Hindlimb muscle (tissue), 1 donor: ENCODE measurements at places on chromosomes 16 and 17. TPM values are rescaled to one million over a fixed set of nuclear protein-coding genes. Genes with fewer than 3 reads are reported as not detected.
A peak's percentile ranks its signal among the peaks of the same experiment; 100 is the strongest.

DNA sequence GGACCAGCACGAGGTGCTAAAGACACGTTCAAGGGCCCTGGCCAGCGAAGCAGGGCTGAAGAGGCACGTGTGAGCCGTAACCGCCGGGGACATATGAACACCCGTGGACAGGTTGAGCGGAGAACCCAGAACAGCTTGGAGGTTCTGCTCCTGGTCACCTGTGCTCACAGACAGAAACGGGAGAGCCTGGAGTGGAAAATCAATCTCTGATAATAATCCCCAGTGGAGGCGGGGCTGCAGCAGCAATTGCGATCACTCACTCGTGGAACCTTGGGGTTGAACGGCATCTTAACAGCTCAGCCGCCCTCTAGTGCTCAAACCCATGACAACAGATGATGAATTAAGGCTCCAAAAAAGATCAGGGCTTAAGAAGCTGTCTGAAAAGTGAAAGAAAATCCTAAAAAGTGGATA lies 25.6 kb downstream of the WIPI1 start:
- DNase-seq = no peak

GRCh38 chr17:63741143-63741407 lies 524 bp downstream of the STRADA start:
- peak; percentile 19 for DNase-seq

DNA sequence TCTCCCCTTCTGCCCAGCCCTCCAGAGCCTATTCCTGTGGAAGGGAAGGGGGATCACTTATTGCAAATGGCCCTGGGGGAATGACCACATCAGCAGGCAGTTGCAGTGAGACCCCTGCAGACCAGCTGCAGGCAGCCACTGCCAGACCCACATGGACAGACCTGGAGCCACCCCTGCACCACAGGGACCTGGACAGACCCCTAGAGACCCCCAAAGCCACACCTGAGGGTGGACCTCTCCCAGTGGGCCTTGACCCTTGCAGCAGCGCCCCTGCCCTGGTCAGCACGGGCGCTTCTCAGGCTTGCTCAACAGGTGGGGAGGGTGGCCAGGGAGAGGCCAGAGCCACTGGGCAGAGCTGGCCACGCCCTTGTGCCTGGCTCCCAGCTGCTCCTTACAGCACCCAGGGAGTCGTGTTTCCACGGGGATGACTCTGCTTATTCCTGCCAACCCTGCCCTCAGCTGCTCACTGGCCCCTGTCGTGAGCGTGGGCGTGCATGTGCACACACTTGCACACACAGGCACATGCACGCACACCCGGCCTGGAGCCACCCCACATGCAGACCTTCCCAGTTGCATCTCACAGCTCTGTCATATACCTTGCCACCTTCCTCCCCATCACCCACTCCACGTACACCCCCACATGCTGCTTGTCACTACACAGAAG lies 1.3 kb upstream of the SCN4A start:
- DNase-seq = no peak

GRCh38 chr17:47902039-47902744 lies 6.2 kb downstream of the SP2 start:
- DNase-seq = no peak

- DNase-seq = no peak
These were observed 3.2 kb downstream of the SHBG start for GRCh38 chr17:7633093-7633492.

DNA sequence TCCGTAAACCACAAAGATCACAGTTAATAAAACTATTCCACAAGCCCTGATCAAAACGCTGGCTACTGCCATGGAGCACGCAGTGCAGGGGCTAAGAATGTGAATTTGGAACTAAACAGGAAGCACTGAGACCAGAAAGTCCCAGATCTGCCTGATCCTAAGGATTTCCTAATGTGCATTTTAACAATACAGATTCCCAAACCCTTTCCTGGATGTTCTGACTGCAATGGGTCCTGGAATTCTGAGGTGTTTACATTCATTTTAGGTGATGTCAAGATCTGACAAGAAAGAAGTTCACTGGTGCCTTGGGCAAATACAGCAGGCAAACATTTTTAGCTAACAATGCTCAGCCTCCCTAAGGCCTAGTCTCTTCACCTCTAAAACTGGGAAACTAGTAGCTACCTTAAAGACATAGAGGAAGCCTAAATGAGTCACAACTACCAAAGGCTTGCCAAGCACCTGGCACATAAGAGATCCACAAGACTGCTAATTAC lies 10.3 kb downstream of the NSMCE1 start:
- DNase-seq = no peak

CBFA2T3 gene
- 23.2 TPM for polyA plus RNA-seq

ACSM2A gene
- 0.34 TPM for polyA plus RNA-seq

ATP2A3 gene
- polyA plus RNA-seq = 7.3 TPM

TPSG1 gene
- 1.5 TPM for polyA plus RNA-seq
